NCI-H510A (cell line): ENCODE measurements at places on chromosomes 16 and 17.

DNA sequence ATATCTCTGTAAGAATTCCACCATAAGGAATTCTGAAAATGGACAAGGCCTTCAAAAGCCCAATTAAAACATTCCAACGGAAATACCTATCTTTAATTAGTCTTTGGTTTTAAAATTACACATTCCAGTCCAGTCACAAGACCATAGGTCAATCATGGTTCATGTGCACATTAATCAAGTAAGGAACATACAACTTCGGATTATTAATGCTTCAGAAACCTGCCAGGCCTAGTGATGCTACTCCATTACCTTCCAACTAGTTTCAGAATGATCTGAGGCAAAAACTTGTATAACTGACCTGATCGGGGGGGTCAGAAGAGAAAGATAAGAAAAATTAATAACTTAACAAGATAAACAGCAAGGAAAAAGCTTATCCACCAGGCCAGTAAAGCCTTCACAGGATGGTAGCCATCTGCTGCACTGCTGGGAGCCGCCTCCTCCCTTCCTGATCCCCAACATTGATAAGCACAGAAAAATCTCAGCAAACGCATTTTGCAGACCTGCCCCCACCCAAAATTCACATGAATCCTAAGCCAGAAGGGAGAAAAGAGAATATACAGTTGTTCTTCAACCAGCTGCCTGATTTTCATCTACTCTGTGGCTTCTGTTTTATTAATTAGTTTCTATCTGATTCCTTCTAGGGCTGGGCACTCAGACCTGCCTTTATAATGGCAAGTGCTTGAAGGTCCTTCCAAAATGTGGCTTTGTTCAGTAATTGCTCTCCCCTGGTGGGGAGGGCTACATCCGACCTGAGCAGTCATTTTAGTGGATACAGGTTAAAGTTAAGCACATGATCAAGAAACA lies 6.0 kb downstream of the SDR42E1 start:
- DNase-seq: no peak

DNA sequence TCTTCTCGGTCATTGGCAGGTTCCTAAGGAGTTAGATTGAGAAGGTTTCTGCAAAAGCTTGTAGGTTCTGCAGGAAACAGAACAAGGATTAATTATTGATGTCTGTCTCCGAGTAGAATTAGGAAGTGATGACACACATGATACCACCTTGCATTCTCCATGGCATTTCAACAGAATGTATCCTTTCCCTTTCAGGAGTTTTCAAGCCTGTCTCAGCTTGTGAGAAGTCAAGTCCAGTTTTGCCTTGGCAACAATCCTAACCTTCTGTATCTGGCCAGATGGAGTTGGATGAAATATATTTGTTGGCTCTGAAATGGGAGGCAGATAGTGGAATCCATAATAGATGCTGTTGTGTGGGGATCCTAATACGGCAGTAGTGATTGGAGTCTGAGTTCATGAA lies 235.5 kb downstream of the SHISA9 start:
- DNase-seq: no peak

- DNase-seq: no peak
Observed at GRCh38 chr17:59027750-59028149, 78.9 kb downstream of the TRIM37 start.

- no peak for DNase-seq
Observed at GRCh38 chr17:81120695-81121621, 44.3 kb upstream of the PVALEF start.

DNA sequence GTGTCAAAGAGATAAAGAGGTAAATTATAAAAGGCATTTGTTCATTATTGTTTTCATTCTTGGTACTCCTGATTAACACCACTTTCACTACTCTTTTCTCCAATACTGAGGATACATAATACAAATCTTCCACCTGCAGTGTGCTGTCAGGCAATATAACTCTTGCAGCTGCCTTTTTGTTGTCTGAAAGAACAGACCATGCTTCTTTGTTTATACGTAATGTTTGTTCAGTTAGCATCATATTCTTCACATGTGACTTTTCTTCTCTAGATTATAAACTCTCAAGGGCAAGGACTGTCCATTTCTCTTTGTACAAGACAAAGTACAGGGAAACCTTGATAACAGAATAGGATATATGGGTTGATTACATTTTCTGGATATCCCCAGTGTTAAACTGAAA lies 14.2 kb upstream of the ABCC11 start:
- no peak for DNase-seq

GRCh38 chr17:17088541-17089525 lies 46.6 kb downstream of the MPRIP start:
- DNase-seq: no peak

DNA sequence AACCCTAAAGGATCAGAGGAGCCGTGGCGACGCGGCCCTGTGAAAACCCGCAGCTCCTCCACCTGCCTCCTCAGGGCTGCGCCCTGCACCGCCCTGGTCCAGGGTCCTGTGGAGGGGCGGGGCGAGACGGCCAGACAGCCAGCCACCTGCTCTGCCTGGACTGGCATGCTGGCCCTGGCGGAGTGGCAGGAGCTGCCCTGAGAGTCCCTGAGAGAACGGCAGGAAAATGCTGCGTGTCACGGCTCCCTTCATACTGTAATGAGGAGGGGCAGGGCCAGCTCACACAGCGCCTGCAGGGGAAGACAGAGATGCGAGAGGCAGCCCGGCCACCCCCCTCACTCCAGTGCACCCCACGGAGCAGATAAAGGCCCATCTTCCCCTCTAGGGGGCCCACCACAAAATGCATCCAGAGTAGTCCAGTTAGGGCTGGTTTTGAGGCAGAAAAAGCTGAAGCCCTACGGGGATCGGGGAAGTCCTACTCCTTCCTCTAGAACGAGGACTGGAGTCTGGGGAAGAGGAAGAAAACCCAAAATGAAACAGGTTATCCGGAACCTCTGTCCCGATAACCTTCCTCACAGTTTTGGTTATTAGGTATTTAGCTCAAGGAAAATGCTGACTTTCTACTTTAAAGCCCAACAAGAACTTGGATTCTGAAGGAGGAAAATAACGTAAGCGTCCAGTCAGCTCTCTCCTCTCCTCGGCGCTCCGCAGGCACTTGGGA lies 97.6 kb upstream of the DNAH17 start:
- no peak for DNase-seq

- DNase-seq: no peak
Observed at GRCh38 chr17:42928714-42929496, 28.3 kb downstream of the G6PC1 start.

DNA sequence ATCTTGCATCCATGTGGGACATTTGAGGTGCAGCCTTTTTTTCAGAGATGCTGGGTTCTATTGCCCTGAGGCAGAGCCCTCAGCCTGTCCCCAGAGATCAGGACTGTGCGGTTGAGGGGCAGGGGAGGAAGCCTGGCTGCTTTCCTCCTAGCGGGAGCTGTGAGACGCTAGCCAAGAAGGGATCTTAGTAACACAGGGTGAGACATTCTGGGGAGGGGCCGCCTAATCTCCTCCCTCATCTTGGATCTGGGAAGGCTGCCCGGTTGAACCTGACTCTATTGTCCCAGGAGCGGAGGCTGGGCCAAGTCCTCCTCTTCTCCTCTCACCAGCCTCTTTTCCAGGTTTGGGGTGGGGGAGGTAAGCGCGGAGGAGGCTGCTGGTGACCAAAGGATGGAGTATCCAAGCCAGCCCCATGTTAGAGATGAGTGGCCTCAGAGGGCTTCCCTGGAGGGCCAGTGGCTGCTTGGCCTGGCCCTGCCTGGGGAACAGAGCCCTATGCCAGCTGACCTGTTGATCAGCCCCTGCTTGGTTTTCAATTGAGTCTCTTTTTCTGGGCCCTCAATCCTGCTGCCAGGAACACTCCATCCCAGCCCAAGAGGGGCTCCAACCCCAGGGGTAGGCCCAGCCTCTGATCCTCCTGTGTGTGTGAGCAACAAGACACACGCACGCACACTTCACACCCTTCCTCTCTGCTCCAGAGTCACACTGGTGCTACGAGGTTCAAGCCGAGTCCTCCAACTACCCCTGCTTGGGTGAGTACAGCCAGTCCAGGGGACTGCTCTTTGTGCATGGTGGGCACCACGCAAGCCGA lies 5.0 kb downstream of the CA4 start:
- DNase-seq: no peak
